ENCODE measurements at places on chromosomes 1 and 21. TPM values are rescaled to one million over a fixed set of nuclear protein-coding genes. Genes with fewer than 3 reads are reported as not detected.
A peak's percentile ranks its signal among the peaks of the same experiment; 100 is the strongest.

The NUF2 gene
- total RNA-seq = 0.49 TPM

The PLCH2 gene
- total RNA-seq = 0.71 TPM

The LMOD1 gene
- 347 TPM for total RNA-seq

The NES gene
- 57.2 TPM for total RNA-seq

GRCh38 chr1:16954579-16954978, 25.8 kb downstream of the MFAP2 start:
- DNase-seq = no peak

The KCNE2 gene
- 2.4 TPM for total RNA-seq

DNA sequence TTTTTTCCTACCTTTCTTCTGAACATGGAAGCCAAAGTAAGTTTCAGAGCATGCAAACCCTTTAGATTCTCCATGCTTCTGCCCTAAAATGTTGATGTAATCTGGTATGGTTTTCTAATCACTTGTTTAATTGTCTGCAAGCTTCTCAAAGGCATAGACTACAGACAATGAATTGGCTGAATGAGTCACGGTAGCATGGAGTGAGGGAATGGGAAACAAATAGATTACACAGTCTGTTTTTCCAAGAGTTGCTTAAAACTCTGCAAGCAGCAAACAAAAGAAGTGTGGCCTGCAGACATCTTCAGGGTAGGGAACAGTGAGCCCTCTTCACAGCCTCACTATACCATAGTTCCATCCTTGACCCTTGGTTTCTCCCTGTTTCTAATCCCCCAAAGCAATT, 326.0 kb downstream of the BARHL2 start:
- DNase-seq = no peak

DNA sequence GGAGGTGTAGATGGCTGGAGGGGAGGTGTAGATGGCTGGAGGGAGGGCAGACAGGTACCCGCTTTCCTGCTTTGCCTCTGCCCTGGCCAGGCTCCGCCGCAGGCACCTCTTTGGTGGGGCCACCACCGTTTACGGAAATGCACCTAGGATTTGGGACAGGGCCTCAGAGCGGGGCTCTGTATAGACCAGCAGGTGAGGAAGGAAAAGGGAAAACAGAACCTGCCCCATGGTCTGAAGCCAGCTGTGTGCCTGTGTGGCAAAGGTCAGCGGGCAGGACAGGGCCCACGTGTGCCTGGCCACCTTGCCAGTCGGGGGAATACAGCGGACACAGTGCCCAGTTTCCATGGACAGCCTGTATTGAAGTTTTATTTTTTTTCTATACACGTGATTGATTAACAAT, 12.1 kb upstream of the PTTG1IP start:
- DNase-seq = peak; percentile 41

DNA sequence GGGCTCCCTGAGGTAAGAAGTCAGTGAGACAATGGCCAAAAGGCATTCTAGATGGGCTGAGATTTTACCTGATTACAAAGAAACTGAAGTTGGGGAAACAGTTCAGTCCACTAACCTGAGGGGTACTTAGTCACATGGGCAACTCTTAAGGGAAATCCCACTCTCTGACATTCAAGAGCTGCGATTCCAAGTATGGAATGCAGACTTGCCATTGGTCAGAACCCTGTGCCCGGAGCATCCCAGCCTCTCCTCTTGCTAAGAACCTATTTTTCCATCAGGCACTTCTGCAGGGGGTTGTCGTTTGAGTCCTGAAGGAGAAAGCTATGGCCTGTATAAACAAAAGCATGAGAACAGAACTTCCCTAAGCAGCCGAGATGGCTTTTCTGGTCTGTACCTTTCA, 434.9 kb upstream of the DAB1 start:
- no peak for DNase-seq

The RUNX3 gene
- total RNA-seq = 2.9 TPM

- DNase-seq = no peak
Observed at GRCh38 chr1:203402629-203403337, 51.9 kb upstream of the FMOD start.

The SERPINC1 gene
- total RNA-seq = not detected

- DNase-seq = no peak
Observed at GRCh38 chr1:74683656-74684055, 10.1 kb upstream of the ERICH3 start.

GRCh38 chr1:5954964-5955363, 37.3 kb downstream of the NPHP4 start:
- DNase-seq = no peak
